GM12865 (cell line): ENCODE measurements at places on chromosomes 1 and 21.

- no peak for DNase-seq
Measured at GRCh38 chr21:28693476-28693875, 299.2 kb downstream of the LTN1 start.

DNA sequence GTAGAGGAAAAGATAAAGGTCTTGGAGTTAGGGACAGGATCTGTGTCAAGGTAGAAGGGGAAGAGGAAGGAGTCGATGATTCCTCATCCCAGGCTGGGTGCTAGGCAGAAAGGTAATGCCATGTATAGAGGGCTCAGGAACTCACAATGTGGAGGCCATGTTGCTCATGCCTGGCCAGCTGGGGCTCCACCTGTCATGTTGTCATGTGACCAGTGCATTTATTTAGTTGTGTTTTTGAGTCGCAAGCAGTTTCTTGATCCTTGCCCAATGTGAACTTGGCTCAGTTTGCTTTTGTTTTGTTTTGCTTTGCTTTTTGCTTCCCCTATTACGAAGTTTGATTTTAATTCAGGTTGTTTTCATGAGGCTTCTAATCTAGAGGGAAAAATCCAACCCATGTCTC, 5.7 kb downstream of the CASQ2 start:
- no peak for DNase-seq

DNA sequence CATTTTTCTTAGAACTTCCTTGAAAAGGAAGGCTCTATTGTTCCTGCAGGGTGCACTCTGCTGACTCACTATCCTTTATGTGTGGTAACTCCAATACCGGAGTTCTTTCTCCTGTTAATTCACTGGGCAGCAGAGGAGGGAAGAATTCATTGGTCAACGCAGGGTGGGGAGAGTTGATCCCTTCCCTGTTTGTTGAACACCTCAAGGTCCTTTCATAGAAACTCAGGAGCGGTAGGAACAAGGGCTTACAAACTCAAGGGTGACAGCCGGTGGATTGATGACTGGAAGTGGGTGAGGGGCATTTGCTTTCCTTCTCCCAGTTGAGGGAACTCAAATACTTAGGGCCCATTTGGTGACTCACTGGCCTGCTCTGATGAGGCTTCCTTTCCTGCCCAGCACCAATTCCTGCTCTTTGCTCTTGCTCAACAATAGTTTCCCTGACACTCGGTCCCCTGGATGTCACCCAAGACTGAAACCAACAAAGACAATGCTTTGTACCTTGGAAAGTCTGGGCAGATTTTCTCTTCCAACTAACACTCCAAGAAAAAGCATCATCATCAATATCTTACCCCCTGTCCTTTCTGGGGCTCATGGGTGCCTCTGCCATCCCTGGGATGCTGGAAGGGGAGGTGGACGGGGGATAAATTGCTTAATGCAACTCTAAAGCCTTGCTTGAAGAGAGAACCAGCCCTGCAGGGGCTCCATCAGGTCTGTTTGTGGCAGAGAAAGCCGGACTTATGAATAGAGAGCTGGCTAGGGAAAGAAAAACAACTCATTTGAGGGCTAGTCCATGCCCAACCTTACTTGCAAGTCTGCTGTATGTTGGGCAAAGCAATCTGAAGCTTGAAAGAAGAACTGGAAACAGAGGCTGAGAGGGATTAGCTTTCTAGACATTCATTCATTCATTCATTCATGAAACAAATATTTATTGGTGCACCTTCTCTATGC, 9.3 kb downstream of the SLC26A9 start:
- DNase-seq = no peak

- DNase-seq = no peak
Measured at GRCh38 chr1:216194721-216195120, 228.5 kb downstream of the USH2A start.

- no peak for DNase-seq
Measured at GRCh38 chr1:230259621-230260020, 166.5 kb downstream of the PGBD5 start.

DNA sequence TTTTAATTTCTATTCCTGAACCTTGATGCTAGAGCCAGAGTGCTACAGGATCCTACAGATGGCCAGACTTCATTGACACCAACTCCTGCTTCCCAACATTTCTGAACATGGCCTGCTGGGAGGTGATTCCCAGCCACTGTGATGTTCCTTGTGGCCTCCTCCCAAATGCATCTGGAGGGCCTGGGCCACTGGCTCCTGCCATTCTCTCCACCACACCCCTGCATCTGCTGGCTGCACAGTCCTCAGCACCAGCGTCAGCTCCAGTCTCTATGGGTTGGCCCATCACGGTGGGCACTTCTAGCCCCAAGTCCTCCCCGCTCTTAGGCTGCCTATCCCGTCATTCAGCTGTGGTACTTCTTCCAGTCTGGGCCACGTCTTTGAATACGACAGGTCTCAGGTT, 91.2 kb upstream of the CD34 start:
- no peak for DNase-seq

DNA sequence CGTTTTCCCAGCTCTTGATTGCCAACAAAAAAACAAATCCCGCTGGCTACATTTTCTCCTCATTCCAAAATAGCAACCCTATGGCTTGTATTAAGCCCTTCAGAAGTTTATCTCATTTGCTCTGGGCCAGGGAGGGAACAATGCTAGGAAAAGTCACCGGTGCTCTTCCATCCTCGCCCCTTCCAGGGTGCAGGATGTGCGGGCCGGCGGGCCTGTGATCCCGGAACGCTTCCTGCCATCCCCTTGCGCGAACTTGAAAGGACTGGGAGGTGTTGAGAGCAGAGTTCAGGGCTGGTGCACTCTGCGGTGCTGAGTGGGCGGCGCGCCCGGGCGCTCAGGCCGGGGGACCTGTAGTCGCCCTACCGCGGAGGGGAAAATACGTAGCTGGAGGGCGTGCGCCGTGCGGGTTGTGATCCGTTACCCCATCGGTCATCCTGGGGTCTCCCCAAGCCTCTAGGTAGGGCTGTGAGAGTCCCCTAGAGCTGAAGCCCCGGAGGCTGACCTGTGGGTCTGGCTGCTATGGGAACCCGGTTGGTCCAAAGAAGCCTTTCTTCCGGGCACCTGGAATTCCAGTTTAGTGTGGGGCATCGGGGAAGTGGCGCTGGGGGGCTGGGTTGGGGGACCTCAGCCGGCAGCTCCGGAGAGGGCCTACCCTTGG, 13.1 kb downstream of the NR5A2 start:
- DNase-seq = no peak

- no peak for DNase-seq
Measured at GRCh38 chr1:16244650-16245285, 7.8 kb upstream of the CPLANE2 start.

GRCh38 chr1:205658943-205659581, 21.2 kb downstream of the SLC45A3 start:
- DNase-seq = peak; percentile 78

GRCh38 chr1:4759671-4760070, 105.3 kb downstream of the AJAP1 start:
- DNase-seq = no peak

DNA sequence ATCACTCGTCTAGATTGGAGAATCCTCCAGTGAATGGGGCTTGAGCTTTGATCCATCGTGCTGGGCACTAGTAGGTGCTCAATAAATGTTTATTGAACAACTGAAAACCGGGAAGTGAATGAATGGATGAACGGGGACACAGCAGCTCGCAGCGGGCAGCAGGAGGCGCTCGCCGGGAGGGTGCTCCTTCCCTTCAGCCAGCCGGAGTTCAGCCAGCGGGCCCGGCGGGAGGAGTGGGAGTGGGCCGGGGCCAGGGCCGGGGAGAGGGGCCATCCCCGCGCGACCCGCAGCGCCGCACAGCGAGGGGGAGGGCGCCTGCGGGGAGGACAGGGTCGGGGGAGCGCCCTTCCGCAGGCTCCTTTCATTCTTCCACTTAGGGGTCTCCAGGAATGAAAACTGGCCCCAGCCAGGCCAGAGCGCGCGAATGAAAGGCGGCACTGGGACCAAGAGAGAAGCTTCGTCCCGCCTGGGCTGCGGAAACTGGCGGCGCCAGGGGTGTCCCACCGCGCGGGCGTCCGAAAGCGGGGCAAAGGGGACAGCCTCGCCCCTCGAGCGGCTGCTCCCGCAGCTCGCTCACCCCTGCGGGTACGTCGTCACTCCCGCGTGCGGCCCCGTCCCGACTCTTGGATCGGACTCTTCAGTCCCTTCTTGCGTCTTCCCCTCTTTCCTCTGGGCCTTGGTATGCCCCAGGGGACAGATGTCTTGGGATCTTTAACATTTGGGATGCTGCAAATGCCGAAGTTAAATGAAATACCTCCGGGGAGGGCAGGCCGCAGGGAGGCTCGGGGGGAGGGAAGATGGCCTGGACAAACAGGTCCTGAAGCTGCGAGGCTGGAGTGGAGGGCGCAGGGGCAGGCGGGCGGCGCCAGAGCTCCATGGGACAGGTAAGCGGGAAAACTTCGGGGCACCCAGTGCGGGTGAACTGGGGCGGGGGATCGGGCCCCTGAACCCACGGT, 3.6 kb upstream of the INAVA start:
- peak; percentile 67 for DNase-seq

- peak; percentile 60 for DNase-seq
Measured at GRCh38 chr1:157181790-157182189, 43.6 kb upstream of the ETV3 start.

DNA sequence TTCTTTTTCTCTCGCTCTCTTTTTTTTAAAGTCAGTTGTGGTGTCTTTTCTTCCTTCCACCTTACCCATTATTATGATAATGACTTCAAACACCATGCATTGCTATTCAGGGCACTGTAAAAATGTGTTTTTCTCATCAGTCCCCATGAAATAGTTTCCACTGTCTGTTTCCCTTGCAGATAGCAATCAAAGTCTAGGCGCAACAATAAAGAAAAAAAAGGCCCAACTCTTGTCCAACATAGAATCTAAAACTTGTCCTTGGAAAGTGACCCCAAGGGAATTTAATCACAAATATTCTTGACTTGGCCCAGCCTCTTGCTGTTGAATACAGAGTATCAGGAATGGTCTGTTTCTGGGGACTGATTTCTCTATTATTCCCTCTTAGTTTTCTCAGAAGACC, 382.5 kb downstream of the PLPP3 start:
- no peak for DNase-seq

DNA sequence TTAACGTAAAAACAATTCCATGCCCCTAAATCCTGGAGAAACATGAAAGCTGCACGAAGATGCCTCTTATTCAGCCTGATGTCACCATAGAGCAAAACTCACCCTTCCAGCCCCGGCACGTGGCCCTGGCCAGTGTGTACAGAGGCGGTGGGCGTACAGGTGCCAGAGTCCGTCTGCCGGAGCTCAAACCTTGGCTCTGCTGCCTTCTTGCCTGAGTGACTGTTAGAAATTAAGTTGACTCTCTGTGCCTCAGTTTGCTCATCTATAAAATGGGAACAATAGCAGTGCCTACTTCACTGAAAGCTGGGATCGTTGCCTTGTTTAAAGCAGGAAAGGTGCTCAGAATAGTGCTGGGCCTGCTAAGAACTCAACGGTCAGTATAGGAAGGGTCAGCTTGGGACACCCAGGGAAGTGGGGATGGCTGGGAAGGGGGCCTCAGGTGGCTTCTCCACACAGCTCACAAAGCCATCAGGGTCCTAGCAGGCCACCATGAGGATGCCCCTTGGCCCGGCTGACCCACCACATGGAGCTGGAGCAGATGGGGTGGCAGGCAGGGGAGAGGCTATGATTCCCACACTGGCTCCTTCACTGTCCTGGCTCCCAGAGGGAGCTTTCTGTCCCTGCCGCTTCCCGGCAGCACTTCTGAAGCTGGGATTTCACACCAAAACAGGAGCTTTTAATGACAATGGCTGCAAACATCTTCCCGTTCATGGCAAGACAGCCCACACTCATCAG, 237.2 kb downstream of the NPHP4 start:
- no peak for DNase-seq

DNA sequence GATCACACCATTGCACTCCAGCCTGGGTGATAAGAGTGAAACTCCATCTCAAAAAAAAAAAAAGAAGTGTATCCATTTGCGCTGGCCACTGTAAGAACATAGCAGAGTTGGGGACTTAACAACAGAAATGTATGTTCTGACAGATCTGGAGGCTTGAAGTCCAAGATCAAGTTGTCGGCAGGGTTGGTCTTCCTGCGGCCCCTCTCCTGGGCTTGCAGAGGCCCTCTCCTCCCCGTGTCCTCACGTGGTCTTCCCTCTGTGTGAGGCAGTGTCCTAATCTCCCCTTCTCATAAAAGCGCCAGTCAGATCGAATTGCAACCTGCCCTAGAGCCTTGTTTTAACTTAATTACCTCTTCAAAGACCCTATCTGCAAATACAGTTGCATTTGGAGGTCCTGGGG, 52.6 kb downstream of the MT1HL1 start:
- no peak for DNase-seq

DNA sequence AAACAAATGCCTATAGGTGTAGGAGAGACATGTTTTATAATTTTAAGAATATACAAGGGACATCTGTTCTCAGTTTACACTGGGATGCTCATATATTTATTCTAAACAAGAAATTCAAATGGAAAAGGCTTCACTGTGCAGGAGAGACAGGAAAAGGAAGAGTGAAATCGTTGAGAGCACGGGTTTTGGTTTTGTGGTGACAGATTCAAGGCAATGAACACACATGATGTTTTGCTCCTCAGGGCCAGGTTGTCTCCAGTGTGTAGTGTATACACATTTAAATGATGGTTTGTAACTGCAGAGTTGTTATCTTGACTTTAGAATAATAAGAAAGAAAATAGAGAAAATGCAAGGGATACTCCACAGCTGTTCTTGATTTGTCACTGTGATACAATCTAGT, 73.7 kb downstream of the S1PR1 start:
- peak; percentile 56 for DNase-seq

- DNase-seq = no peak
Measured at GRCh38 chr21:29146726-29147125, 16.3 kb downstream of the MAP3K7CL start.

DNA sequence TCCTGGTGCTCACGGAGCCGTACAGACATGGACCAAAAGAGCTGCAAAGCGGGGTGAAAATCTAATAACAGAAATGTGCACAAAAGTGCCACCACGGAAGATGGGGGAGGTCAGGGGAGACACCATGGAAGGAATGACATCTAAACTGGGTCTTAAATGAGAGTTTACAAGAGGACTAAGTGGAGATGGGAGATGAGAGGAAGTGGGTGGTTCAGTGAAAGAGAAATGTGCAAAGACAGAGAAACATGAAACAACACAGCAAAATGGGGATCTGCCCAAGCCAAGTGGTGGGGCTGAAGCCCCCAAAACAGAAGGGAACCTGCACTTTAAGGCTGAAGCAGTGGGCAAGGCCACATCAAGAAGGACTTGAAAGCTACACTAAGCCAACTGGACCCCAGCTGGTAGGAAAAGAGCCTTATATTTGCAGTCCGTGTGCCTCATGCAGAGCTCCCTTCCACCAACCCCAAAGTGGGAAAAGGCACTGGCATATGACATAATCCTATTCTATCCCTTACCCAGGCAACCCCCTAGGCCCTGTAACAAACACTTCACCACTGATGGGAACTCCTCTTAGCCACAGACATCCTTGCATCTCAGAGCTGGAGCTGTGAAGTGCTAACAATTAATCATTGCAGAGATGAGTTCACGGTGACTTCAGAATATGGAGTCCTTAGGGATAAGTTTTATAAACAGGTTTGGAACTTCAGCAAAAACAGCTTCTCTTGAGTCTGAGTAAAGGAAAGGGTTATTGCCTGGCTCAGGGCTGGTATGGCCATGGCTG, 198.6 kb upstream of the EDN2 start:
- no peak for DNase-seq

GRCh38 chr1:119859647-119860046, 36.7 kb downstream of the ADAM30 start:
- no peak for DNase-seq
